Foreskin keratinocyte (primary cell): ENCODE measurements at places on chromosomes 3 and 15. TPM values are rescaled to one million over a fixed set of nuclear protein-coding genes. Genes with fewer than 3 reads are reported as not detected.

Gene GATA2
- polyA plus RNA-seq: not detected in 2 replicates

Gene TATDN2
- polyA plus RNA-seq: 19.1 and 20.6 TPM in 2 replicates

Gene PROK2
- not detected in 2 replicates for polyA plus RNA-seq

Gene TEX9
- 2.1 and 2.4 TPM in 2 replicates for polyA plus RNA-seq

Gene IL17RE
- 8.1 and 9.9 TPM in 2 replicates for polyA plus RNA-seq

Gene ZMYND10
- polyA plus RNA-seq: 0.53 and 0.58 TPM in 2 replicates

Gene ISG20
- polyA plus RNA-seq: 14.6 and 24.8 TPM in 2 replicates

Gene ADCY5
- 0.01 TPM in 1 of 2 replicates, not detected in the other for polyA plus RNA-seq

Gene GOLGA8H
- not detected in 2 replicates for polyA plus RNA-seq

Gene WNT7A
- 42.2 and 54.1 TPM in 2 replicates for polyA plus RNA-seq

Gene ZBBX
- polyA plus RNA-seq: not detected in 2 replicates

Gene PATL2
- 0.18 and 0.19 TPM in 2 replicates for polyA plus RNA-seq

Gene SLC9C1
- polyA plus RNA-seq: not detected in 2 replicates

Gene ZBTB11
- 3.3 and 3.7 TPM in 2 replicates for polyA plus RNA-seq

Gene CELF6
- 0.03 and 0.06 TPM in 2 replicates for polyA plus RNA-seq

Gene XYLB
- 2.3 and 2.4 TPM in 2 replicates for polyA plus RNA-seq

Gene MGLL
- polyA plus RNA-seq: 37.9 and 39.9 TPM in 2 replicates

Gene PRSS50
- polyA plus RNA-seq: not detected in 2 replicates

Gene ACKR2
- 0.04 and 0.11 TPM in 2 replicates for polyA plus RNA-seq

Gene CADM2
- polyA plus RNA-seq: 0.10 TPM in 1 of 2 replicates, not detected in the other

Gene COL6A6
- polyA plus RNA-seq: not detected in 2 replicates

Gene C3orf20
- polyA plus RNA-seq: not detected in 2 replicates

Gene CERS3
- 11.2 and 14.3 TPM in 2 replicates for polyA plus RNA-seq

Gene MCF2L2
- polyA plus RNA-seq: 0.08 and 0.19 TPM in 2 replicates

Gene BCHE
- polyA plus RNA-seq: 1.5 and 3.3 TPM in 2 replicates

Gene STRC
- 0.03 and 0.07 TPM in 2 replicates for polyA plus RNA-seq

Gene GOLGA6D
- polyA plus RNA-seq: not detected in 2 replicates

Gene TEX55
- polyA plus RNA-seq: not detected in 2 replicates

Gene ITIH1
- polyA plus RNA-seq: not detected in 2 replicates

Gene NR1I2
- polyA plus RNA-seq: not detected in 2 replicates
